Thyroid gland (tissue), 4 donors: ENCODE measurements at places on chromosomes 1 and 21. TPM values are rescaled to one million over a fixed set of nuclear protein-coding genes. Genes with fewer than 3 reads are reported as not detected.
A peak's percentile ranks its signal among the peaks of the same experiment; 100 is the strongest.

The PARP1 gene
- 47.8 TPM for total RNA-seq

The NT5C1A gene
- total RNA-seq: not detected

The DAB1 gene
- total RNA-seq: 0.29 TPM

The TMCC2 gene
- 3.5 TPM for total RNA-seq

The HPCAL4 gene
- total RNA-seq: 0.17 TPM

The S100A3 gene
- not detected for total RNA-seq

The VSIG8 gene
- 0.11 TPM for total RNA-seq

The PAQR6 gene
- total RNA-seq: 1.7 TPM

GRCh38 chr1:34681480-34682451, 73.1 kb upstream of the GJB5 start:
- DNase-seq: peak; percentile 41

DNA sequence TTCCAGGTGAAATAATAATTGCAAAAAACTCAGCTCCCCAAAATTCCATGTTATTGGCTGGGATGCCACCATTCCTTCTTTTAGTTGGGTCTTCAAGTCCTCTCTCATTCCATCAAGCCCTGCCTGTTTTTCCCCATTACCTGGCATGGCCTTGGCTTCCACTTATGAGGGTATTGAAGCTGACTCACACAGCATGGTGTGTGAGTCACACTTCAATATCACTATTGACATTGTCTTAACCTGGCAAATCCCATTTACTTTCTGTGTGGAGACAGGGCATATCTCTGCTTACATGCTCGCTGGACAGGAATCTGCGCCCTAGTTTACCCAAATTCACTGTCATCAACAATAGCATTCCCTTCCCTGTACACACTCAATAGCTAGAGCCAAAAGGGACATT, 1806.8 kb downstream of the BRINP3 start:
- DNase-seq: peak; percentile 13

DNA sequence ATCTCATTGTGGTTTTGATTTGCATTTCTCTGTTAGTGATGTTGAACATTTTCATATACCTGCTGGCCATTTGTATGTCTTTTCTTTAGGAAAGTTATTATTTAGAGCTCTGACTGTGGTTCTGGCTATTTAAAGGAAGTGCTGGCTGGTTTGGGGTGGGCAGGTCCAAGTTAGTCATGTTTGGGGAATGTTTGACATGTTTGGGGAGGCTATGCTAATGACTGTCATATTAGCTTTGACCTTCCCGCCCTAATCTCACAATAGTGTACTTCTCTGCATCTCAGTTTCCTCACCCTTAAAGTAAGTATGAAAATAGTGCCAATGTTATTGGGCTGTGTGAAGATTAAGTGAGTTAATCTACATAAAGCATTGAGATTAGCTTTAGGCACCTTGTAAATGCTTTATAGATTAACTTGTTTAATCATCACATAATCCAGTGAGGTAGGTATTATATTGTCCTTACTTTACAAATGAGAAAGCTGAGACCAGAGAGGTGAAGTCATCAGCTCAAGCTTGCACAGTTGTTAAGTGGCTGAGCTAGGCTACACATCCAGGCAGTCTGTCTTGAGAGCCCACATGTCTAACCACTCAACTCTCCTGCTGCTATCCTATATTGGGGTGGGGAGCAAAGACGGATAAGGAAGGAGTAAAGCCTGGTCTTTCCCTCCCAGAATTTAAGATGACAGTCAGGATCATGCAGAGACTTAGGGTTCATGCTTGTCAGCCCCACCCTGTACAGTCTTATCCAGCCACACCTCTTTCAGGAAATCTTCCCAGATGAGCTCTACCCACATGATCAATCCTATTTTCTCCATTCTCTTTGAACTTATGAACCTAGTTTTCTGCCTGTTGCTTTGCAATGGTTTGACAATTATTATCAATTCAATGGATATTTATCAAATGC, 22.8 kb upstream of the CRNN start:
- no peak for DNase-seq

- DNase-seq: no peak
Measured at GRCh38 chr1:46830665-46831322, 31.9 kb downstream of the CYP4B1 start.

- DNase-seq: no peak
Measured at GRCh38 chr1:26953374-26953773, 6.9 kb downstream of the KDF1 start.

DNA sequence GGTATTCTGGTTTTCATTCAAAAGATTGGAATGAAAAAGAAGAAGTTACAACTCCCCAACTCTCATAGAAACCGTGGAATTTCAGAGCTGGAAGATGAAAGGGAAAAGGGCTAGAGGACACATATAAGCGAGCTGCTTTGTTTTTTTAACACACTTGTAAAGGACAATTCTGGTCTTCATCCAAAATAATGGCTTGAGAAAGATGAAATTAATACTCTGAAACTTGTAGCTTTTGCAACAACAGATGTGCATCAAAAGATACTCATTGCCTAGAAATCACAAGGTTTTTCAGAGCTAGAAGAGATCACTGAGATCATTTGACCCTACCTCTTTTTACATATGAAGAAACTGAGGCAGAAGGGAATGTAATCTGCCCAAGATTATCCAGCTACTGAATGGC, 25.6 kb downstream of the NR5A2 start:
- no peak for DNase-seq

DNA sequence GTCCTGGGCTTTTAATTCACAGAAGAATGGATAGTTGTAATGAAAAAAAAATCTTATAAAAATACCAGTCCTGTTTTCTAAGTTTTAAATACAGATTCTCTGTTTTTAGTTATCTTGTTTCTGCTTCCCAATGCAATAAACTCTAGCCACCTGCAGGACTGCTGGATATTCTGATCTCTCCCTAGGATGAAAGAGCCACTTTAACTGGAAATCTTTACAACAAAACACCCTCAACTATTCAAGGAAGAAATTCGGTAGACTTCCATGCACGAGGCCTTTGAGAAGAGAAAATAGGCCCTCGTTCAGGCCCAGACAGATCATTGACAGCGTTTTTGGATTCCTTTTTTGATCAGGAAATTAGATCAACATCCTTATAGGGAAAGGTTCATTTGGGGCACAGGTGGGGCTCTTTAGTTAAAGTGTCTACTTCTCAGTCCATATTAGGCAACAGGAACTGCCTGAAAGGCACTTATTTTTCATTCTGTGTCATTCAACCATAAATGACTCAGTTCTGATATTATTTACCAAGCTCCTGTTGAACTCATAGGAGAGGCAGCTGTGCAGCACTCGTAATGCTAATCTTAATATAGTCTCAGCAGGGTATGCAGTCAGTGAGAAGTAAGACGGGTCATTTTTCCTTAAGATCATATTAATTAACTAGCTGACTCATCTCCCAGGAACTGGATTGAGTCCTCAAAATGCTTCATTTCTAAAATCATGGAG, 71.1 kb upstream of the ERRFI1 start:
- no peak for DNase-seq

GRCh38 chr1:209160230-209160629, 423.3 kb upstream of the CAMK1G start:
- peak; percentile 3 for DNase-seq

GRCh38 chr1:24795236-24795635, 50.0 kb downstream of the CLIC4 start:
- no peak for DNase-seq

DNA sequence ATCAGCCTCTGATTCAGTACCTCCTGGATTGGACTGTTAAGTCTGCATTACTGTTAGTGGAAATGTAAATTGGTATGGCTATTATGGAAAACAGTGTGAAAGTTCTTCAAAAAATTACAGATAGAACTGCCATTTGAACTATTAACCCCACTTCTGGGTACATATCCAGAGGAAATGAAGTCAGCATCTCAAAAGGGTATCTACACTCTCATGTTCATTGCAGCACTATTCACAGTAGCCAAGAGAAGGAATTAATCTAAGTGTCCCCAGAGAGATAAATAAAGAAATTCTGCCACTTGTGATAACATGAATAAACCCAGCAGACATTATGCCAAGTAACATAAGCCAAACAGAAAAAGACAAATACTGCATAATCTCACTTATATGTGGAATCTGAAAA, 676.0 kb downstream of the PLA2G4A start:
- no peak for DNase-seq

DNA sequence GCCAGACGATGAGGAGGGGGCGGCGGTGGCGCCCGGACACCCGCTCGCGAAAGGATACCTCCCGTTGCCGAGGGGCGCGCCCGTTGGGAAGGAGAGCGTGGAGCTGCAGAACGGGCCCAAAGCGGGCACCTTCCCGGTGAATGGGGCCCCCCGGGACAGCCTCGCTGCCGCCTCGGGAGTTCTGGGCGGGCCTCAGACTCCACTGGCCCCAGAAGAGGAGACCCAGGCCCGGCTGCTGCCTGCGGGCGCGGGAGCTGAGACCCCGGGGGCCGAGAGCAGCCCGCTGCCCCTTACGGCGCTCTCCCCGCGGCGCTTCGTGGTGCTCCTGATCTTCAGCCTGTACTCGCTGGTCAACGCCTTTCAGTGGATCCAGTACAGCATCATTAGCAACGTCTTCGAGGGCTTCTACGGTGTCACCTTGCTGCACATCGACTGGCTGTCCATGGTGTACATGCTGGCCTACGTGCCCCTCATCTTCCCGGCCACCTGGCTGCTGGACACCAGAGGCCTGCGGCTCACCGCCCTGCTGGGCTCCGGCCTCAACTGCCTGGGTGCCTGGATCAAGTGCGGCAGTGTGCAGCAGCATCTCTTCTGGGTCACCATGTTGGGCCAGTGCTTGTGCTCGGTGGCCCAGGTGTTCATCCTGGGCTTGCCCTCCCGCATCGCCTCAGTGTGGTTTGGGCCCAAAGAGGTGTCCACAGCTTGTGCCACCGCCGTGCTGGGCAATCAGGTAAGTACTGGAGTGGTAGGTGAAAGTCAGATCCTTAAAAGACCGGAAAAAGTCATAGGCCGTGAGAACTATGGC, 588 bp downstream of the FLVCR1 start:
- DNase-seq: peak; percentile 41

GRCh38 chr1:53334312-53334711, 6.4 kb upstream of the LRP8 start:
- DNase-seq: no peak

DNA sequence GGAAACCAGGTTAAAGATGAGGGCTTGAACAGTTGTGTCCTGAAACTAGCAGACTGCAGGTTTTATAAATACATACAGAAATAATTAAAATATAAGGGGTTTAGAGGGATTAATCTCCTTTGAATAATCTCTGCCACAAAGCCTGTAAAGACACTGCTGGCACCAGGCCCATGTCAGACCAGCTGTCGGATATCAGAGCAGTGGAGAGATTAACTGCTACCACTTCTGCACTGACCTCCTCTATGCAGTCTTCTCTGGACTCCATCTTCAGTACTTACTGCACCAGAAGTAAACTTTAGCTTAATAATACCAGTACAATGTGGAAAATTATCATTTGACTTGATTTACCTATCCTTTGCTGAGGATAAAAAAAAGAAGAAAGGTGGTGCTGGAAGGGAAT, 128.6 kb downstream of the LHX4 start:
- no peak for DNase-seq

DNA sequence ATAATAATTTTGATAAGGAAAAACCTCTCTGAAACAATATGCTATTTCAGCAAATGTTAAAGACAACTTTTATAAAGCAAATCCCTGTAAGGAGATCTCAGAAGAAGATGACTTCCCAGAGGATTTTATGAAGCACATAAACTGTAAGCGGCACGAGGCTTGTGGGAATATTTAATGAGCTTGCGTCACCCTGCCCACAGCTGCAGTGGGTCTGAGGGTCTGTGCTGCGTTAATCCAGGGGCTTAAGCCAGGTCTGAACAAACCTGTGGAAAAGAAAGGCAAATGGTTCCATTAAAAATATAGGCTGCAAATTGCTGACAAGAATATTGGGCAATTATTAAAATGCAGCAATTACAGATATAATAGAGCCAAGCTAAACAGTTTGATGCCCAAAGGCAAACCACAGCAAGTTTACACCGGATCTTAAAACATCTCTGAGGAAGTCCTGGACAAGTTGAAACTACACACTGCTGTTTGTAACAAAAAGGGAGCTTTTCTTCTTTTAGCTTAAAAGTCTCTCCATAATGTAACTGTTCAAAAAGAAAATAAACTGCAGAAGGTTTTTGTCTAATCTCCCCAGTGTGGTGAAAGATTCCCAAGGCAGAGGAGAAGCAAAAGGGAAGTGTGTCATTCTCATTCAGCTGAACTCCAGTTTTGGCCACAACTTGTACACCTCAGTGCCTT, 21.8 kb downstream of the TGFBR3 start:
- DNase-seq: no peak

DNA sequence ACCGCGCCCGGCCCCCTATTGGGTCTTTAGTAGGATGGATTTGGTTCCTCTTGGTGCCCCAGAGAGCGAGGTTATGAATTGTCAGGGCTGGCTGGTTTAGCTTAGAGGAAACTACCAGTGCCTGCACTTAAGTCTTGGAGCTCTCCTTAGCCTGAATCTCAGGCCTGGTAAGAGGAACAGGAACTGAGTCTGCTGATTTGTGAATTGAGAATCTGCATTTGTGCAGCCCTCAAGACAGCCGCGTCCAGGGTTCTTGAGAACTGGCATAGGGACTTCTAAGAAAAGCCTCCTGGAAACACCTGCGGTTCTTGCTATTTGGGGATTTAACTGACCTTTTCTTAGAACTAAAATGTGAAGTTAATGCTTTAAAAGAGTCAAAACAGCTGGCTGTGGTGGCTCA, 1.7 kb downstream of the NECAP2 start:
- no peak for DNase-seq

GRCh38 chr21:43196826-43197225, 28.0 kb downstream of the CRYAA start:
- peak; percentile 73 for DNase-seq

DNA sequence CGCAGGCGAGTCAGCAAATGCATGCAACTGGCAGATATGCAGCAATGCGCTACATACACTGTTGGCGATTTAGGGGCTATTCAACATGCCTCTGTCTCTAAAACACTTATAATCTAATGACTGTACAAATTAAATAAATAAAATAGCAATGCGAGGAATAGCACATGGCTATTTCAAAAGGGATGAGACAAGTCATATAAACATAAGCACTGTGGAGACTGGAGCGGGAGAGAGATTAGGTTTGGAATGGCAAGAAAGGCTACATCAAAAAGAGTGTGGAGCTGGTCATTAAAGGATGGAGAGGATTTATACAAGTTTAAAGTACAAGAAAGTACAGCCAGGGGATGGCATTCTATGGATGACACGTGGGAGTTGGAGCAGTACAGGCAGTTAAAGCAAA, 523.5 kb upstream of the CAMK1G start:
- no peak for DNase-seq
